ENCODE measurements at places on chromosomes 4 and X. TPM values are rescaled to one million over a fixed set of nuclear protein-coding genes. Genes with fewer than 3 reads are reported as not detected.

Gene TMEM154
- 1.4 TPM for total RNA-seq

Gene SHROOM3
- 210 TPM for total RNA-seq

Gene DGAT2L6
- not detected for total RNA-seq

Gene AMTN
- not detected for total RNA-seq

Gene EGF
- not detected for total RNA-seq

DNA sequence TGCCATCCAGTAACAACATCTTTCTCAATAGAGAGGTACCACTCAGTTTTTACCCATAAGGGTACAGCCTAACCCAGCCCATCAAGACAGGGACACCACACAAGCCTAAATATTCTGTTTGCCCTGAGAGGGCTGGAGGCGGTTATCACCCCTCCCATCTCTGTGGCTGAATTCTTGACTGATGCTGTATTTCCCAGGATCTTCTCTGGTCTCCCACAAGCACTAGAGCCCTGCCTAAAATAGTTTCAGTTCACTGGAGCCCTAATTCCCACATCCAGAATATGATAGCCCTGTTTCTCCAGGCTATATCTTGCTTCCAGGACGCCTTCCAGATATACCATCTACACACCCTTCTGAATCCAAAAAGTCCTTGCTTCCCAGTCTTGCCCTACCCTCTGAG is 91.6 kb upstream of the NMU start:
- no peak for DNase-seq
- no peaks in the 10 kb centered on the region for H3K36me3 ChIP-seq
- H3K4me3 ChIP-seq = no peak overlapping the region
- H3K4me1 ChIP-seq = no peaks in the 10 kb centered on the region
- no peaks in the 10 kb centered on the region for H3K27me3 ChIP-seq
- no peak overlapping the region for H3K27ac ChIP-seq

DNA sequence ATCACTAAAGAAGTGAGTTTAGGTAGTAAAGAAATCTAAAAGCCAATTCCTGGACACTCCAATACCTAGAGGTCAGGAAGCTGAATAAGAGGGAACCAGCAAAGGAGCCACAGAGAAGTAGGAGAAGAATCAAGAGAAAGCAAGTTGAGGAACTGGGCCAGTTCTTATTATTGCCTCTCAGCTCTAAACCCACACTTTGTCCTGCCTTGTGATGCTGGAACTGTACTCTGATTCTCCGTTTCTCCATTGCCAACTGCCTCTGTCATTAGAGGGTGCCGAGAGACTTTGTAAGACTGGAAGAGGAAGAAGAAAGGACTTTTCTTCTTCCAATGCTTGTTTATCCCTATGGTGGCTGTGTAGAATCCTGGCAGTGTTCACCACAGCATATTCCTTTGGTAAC is 38.6 kb downstream of the NSUN7 start:
- no peaks in the 10 kb centered on the region for H3K4me1 ChIP-seq
- H3K27me3 ChIP-seq = no peaks in the 10 kb centered on the region
- no peaks in the 10 kb centered on the region for H3K36me3 ChIP-seq
- H3K4me3 ChIP-seq = no peak overlapping the region
- no peak overlapping the region for H3K27ac ChIP-seq
- no peak for DNase-seq

DNA sequence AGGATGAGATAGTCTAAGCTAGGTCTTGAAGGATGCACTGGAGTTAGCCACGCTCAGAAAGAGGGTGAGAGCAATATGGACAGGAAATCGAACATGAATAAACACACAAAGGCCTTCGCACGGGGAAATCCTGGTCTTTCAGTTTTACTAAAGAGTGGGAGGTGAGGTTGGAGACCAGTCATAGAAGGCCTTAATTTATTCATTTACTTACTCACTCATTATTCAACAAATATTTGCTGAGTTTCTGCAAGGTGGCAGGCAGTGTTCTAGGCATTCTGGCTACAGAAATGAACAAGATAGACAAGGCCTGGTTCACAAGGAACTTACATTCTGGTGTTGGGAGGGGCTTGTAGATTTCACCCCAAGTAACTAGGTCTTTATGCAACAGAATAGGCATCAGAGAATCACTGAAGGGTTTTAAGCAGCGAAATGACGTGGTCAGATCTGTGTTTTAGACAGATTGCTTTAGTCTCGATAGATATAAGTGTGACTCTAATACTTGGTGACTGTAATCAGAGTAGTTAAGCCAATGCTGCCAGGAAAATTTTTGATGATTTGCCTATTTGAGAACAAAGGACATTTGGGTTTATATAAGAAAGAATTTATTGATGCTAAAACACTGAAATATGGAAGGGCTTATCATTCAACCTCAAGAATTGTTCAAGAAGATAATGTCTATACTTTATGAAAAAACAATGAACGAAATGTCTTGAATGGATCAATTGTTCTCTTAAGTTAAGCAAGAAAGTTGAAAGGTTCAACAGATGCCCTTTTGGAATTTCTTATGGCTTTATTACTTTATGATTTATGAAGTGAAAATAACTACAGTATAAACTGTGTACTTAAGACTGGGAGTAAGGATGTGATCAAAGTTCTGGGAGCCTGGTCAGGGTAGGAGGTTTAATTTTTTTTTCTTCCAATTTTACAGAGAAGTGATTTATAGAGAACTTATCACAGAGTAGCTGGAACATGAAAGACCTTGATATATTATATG is 184.4 kb upstream of the CASK start:
- no peak overlapping the region for H3K27ac ChIP-seq
- no peaks in the 10 kb centered on the region for H3K4me1 ChIP-seq
- H3K27me3 ChIP-seq = no peaks in the 10 kb centered on the region
- H3K4me3 ChIP-seq = no peak overlapping the region
- no peak for DNase-seq
- H3K36me3 ChIP-seq = no peaks in the 10 kb centered on the region

- peaks cover 30% of the 10 kb centered on the region for H3K4me1 ChIP-seq
- no peaks in the 10 kb centered on the region for H3K27me3 ChIP-seq
- no peak for DNase-seq
Measured at GRCh38 chrX:1589356-1590130, 1.9 kb upstream of the AKAP17A start.

DNA sequence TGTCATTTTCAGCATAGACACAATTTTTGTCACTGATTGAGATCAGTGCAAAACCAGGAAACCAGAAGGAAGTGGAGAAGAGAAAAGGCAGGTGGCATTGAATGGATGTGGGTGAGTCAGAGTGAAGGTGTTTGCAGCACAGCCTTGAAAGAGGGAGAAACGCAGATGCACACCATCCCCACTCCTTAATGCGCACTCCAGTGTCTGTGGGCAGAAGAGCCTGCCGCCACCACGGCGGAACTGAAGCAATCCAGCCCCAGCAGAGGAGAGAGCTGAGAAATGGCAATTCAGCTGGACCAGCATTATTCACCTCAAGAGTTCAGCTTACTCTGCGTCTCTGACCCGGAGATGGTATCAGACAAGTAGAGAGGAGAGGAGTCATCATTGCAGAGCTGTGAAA is 393.1 kb upstream of the FRG1 start:
- DNase-seq = peak; percentile 5
- no peaks in the 10 kb centered on the region for H3K36me3 ChIP-seq

DNA sequence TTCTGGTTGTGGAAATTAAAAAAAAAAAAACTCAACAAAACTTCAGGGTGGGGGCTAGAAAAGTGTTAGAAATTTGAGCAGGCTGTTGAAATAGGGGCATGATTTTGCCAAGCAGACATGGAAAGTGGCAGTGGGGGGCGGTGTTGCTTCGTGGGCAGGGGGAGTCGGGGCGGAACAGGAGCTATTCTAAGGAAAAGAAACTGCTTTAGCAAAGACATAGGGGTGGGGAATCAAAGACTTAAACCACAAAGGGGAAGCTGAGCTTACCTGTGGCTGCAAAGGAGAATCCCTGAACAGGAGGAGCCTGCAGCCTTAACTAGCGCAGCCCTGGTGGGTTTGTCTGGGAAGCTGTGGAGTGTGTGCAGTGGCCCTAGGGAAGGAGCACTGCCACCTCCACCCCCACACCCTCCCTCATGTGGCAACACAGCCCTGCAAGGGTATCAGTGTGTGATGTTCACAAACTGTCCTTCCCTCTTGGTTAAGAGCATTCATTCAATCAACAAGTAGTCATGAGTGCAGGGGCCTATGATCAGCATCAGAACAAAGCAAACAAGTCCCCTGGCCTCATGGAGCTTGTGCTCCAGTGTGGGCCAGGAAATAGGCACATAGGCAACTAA is 20.5 kb downstream of the SEL1L3 start:
- H3K36me3 ChIP-seq = peaks cover 15% of the 10 kb centered on the region
- no peak overlapping the region for H3K27ac ChIP-seq
- H3K27me3 ChIP-seq = no peaks in the 10 kb centered on the region
- H3K4me1 ChIP-seq = peaks cover 38% of the 10 kb centered on the region
- DNase-seq = no peak

DNA sequence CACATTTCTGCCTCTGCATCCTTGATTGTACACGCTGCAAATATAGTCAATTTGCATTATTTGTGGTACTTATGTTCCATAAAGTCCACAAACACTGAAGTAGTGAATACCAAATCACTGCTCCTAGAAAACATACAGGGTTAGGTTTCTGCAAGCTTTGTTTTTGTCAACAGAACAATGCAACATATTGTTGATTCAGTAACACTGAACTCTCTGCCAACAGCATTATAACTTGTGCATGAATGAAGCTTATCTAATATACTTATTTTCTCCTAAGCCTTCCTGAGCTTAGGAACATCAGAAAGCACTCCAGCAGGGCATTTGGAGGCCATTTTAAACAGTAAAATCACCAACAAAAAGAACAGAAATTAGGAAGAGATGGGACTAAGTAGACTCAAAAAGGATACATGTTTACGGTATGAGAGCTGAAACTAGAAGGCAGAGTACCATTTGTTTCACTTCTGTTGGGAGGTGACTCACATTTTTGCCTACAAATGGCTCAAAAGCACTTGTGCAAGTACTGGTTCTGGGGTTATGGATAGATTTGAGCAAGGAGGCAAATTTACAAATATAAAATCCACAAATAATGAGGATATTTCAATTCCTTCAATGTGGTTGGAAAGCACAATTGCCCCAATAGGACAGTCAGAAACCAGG is 14.1 kb downstream of the COX18 start:
- no peaks in the 10 kb centered on the region for H3K4me1 ChIP-seq
- no peak overlapping the region for H3K4me3 ChIP-seq
- peaks cover 34% of the 10 kb centered on the region for H3K36me3 ChIP-seq
- H3K27ac ChIP-seq = no peak overlapping the region
- no peak for DNase-seq

- H3K27me3 ChIP-seq = no peaks in the 10 kb centered on the region
- no peaks in the 10 kb centered on the region for H3K36me3 ChIP-seq
- no peak overlapping the region for H3K4me3 ChIP-seq
- no peaks in the 10 kb centered on the region for H3K4me1 ChIP-seq
Measured at GRCh38 chr4:175562542-175562941, 249.5 kb downstream of the GPM6A start.

- H3K27ac ChIP-seq = no peak overlapping the region
- H3K27me3 ChIP-seq = no peaks in the 10 kb centered on the region
- H3K4me3 ChIP-seq = no peak overlapping the region
- DNase-seq = no peak
- H3K4me1 ChIP-seq = no peaks in the 10 kb centered on the region
Measured at GRCh38 chrX:52118262-52118661, 49.3 kb upstream of the MAGED4B start.

DNA sequence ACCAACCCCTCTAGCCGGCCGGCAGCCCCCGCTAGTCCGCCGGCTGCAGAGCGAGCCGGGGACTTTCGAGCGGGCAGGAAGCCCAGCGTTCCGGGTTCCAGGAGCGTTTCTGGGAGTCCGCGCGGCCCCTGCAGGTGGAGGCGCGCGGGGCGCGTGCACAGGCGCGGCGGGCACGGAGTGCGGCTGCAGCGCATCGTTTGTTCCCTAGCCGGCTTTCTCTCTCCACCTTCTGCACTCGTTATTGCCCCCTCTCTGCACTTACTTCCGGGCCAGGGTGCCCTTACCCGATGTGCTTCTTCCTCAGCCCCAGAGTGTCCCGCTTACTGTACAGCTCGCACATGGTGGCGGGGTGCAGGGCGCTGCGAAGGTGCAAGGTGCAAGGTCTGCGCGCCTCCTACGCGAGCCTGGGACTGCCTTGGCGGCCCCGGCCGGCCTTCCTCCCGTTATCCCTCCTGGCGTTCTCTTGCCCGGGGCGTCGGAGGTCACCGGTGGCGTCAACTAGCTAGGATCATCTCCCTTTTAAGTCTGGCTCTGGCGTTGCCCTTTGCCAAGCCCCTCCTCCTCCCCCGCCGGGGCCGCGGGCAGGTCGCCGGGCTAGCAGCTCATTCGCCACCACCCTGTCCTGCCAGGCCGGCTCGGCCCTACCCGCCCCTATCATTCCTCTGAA is at the start of gene ETNPPL:
ETNPPL (minus strand) TSS at position 495 of the 667 bp plus-strand sequence; CDS start at position 340, 155 bp downstream.
- no peaks in the 10 kb centered on the region for H3K36me3 ChIP-seq
- peaks cover 21% of the 10 kb centered on the region for H3K27me3 ChIP-seq

- H3K4me3 ChIP-seq = no peak overlapping the region
- no peak overlapping the region for H3K27ac ChIP-seq
- no peaks in the 10 kb centered on the region for H3K4me1 ChIP-seq
- no peak for DNase-seq
Measured at GRCh38 chrX:74049126-74049525, 254.9 kb upstream of the ZCCHC13 start.
